ENCODE measurements at places on chromosomes 1 and 21.

- DNase-seq, result no peak
These were observed 384.3 kb downstream of the LRRIQ3 start for GRCh38 chr1:73813716-73814115.

DNA sequence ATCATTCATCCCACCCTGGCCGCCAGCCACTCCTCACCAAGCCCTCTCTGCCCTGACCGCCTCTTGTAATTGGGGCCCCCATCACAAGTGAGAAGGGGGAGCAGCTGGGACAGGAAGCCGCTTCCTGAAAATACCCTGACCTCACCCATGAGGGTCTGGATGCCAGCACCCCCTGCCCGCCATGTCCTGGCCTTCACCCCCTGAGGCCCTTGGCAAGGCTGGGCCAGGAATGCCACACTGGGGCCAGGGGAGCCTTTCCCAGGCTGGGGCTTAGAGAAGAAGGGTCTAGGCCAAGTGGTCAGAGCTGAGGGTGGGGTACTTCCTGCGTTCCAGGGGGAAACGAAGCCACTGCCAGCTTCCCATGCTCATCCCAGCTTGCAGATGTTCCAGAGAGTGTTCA is 60.5 kb downstream of the TAS1R2 start:
- DNase-seq, result no peak

GRCh38 chr1:55376897-55377296 is 161.7 kb upstream of the USP24 start:
- no peak for DNase-seq

DNA sequence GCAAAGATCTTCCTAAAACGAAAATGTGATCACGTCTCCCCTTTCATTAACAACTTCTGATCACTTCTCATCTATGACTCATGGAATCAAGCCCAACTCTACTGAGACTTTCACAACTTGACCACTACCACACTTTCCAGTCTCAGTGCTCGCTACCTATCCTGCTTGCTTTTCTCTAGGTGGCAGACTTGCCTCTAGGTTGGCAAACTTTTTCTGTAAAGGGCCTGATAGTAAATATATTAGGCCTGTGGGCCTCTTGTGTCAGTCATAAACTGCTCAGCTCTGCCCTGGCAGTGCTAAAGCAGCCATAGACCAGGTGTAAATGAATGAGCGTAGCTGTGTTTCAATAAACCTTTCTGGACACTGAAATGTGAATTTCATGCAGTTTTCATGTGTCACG is 21.5 kb upstream of the HMGB4 start:
- no peak for DNase-seq

DNA sequence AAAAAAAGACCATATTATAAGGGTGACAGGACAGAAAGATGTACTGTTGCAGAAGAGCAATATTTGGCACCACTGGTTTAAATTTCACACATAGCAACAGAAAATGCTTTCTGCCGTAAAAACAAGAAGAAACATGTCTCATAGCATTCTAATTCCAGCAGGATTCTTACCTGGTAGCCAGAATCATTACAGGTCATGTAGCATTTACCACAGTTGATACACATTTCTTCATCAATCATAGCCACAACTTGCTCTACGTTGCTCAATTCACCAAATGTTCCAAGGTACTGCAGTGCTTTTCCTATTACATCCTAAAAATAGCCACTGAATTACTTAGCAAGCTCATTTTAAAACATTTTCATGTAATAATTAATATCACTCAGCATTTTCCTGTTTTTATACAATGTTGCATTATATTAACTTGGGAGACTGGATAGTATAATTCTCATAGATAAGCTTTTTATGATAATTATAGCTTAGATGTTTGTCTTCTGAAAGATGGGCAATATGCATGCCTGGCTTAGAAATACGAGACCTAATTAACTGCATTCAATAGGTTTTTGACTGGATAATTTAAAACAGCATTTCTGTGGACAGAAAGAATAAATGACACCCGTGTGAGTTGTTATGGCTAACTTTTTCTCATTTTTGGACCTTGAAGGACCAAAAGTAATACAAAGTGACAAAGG is 360.7 kb downstream of the PTBP2 start:
- no peak for DNase-seq

DNA sequence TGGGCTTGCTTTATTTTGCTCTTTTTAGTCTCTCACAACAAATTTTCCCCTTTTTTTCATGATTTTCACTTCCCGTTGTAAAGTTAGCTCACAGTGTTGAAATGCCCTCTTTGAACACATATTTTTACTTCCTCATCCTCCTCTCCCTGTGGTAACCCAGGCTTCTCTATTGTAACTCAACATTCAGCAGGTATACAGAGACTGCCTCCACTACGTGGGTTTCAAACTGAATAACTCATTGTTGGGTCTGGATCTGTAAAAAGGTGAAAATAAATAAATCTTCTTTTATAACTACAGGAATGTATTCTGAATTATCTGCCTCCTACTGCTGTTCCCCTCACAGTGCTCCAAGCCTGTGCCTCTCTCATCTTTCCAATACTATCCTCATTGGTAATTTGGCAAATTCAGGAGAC is 166.4 kb downstream of the RUNX1 start:
- DNase-seq, result no peak

- DNase-seq, result peak; percentile 96
These were observed at the start of gene HAX1 for GRCh38 chr1:154272217-154272998. TSS of gene HAX1 (plus strand) at chr1:154272629. CDS start at chr1:154272724, 95 bp downstream.

DNA sequence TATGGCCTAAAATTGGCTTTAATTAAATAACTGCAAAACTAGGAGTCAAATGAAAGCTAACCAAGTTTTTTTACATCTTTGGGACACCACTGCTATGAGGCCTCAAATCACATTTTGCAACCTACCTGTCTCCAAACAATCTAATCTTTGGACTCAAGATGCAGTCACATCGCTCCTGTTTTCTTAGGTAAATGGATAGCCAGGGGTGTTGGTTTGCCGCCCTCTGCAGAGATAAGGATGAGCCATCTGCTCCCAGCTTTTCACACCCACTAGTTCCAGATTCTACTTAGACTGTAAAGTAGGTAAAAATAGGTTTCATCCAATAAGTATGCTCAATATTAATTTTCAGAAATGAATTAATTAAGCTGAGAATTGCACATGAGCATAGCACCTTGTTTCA is 456.5 kb downstream of the KIF26B start:
- no peak for DNase-seq

DNA sequence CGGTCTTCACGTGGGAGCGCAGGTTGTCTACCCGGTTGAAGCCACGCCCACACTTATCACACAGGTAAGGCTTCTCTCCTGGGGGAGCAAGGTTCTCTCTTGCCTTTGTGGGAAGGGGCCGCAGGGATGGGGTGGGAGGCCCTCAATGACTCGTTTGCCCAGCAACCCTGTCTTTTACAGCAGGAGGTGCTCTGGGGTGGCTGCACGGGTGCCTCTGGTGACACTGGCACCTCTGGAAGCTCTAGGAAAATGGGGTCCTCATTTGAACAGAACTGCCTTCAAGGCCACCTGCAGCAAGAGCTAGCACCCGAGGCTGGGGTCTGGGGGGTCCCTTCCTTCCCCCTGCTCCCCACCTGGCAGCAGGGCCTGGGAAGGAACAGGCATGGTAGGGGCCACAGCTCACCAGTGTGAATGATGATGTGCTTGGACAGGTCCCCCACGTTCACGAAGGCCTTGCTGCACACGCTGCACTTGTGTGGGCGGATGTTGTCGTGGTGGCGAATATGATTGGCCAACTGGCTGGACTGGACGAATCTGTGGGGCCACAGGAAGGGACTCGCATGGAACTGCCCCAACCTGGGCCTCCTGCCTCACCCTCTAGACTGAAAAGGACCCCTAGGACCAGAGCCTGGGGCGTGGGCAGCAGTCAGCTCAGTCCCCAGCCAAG is 33.1 kb downstream of the ZBTB17 start:
- DNase-seq, result no peak

DNA sequence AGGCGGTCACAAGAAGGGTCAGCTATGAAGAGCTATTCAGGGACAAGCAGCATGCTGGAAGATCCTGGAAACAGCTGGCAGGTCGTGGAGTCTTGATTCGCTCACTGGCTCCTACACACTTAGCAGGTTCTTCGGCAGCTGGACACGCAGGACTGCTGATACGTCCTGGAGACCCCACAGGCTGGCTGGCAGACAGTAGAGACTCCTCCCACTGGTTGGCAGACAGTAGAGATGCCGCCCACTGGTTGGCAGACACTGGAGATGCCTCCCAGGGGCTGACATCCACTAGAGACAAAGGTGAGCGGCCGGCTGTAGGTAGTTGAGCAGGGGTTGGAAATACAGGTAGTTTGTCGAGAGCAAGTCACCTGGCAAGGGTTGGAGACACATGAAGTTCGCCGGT is 466 bp downstream of the KRTAP11-1 start:
- no peak for DNase-seq

- no peak for DNase-seq
These were observed at the start of gene CATSPER4 for GRCh38 chr1:26190373-26190987. TSS of gene CATSPER4 (plus strand) at chr1:26190602. CDS start at chr1:26190628, 26 bp downstream.

- no peak for DNase-seq
These were observed 13.6 kb downstream of the IPO9 start for GRCh38 chr1:201842472-201843027.

- no peak for DNase-seq
These were observed 126.4 kb downstream of the TMEM53 start for GRCh38 chr1:44547837-44548236.

GRCh38 chr21:45393021-45393420 is 11.9 kb upstream of the COL18A1 start:
- no peak for DNase-seq

DNA sequence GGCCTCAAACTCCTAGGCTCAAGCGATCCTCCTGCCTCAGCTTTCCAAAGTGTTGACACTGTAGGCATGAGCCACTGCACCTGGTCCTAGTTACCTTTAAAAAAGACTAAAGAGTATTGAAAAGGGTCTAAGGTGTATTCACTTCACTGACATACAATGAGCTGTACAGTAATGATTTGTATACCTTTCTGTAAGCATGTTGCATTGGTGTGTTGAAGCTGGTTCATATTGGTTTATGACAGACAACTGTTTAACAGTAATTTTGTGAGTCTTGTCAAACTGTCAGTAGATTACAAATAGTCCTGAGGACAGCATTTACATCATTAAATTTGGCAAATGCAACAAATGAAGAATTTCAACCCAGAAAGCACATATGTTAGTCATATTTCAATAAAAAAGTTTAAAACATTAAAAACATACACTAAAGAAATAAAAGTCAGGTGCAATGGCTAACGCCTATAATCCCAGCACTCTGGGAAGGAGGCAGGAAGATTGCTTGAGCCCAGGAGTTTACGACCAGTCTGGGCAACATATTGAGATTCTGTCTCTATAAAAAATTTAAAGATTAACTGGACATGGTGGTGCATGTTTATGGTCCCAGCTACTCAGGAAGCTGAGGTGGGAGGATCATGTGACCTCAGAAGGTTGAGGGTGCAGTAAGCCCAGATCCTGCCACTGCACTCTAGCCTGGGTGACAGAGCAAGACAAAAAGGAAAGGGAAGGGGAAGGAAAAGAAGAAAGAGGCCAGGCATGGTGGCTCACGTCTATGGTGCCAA is 88.3 kb upstream of the HP1BP3 start:
- DNase-seq, result no peak

GRCh38 chr1:167551362-167551761 is 2.2 kb downstream of the CREG1 start:
- DNase-seq, result no peak

GRCh38 chr1:42742617-42743316 is 2.7 kb upstream of the CLDN19 start:
- no peak for DNase-seq

DNA sequence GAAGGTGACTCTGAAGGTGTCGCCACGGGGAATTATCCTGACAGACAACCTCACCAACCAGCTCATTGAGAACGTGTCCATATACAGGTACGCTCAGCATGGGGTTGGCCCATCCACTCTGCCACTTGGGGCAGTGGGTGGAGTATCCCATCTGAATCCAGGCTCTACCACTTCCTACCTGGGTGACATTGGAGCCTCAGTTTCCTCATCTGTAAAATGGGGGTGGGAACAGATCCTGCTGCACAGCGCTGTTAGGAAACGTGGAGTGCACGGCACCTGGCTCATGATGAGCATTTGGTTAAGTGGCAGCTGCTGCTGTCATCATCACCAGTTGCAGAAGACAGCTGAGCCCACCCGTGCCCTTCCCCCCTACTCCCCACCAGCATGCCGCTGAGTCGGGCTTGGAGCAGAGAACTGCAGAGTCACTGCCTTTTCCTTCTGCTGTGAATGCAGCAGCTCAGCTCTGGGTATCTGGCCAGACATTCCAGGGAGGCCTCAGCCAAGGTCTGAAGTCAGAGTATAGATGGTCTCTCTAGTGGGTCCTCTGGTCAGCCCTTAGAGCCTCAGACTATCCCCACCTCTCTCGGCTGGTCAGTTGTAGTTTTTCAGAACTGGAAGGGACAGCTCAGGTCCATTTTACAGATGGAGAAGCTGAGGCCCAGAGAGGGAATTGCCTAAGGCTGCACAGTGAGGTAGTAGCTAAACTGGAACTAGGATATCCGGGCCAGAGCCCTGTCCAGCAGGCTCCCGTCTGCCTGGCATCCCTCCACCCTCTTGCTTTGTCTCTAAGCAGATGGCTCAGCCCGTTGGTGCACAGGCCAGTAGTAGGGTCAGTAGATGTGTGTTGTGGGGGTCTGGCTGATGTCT is 11.7 kb downstream of the LDLRAP1 start:
- DNase-seq, result no peak

DNA sequence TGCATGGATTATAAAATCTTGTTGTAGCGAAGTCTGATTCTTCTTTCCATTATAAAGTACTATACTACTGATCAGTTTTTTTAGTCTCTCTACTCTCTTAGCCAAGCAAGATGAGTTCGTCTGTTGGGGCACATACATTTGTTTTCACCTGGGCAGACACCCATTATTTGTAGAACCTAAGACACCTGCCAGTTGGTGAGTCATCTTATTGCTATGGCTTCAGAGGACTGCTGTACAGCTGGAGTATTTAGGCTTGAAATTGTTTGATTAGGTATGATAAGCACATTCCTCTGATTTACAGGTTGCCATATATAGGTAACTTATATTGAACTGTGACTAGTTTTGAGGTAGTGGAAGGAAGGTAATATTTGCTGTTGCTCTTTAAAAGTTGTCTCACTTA is 17.2 kb downstream of the RBM15 start:
- DNase-seq, result no peak

DNA sequence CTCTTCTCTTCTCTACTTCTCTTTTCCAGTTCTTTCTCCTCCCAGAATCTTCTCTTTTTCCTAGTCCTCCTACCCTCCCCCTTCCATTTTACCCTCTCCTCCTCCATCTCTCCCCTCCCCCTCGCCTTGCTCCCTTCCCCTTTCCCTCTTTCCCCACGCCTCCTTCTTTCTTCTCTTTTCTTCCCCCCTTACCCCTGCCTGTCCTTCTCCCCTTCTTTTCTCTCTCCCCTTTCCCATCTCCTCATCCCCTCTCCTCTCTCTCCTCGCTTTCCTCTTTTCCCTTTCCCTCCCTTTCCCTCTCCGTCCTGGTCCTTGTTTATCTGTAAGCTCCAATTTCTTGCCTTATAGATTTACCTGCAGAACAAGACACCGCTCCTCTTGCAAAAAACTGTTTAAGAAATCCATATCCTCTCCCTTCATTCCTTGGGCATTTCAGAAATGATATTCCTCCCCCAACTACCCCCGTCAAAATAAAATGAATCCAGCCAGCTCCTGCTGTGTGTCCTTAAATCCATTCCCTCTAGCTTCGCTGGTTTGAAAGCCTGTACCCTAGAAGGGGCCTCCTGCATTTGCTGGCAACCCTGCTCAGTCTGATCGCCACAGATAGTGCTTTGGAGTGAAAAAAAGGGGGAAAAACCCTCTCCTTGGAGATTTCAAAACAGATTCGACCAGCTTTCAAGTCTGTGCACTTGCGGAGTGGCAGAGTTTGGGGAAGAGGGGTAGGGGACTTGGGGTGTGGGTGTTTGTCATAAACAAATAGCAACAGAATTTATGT is 89.4 kb downstream of the PAPPA2 start:
- no peak for DNase-seq
